Glomerular endothelial cell (primary cell): ENCODE measurements at places on chromosomes 12 and 14. TPM values are rescaled to one million over a fixed set of nuclear protein-coding genes. Genes with fewer than 3 reads are reported as not detected.

Gene NOC4L
- total RNA-seq: 22.0 and 23.2 TPM in 2 replicates

Gene ADSS1
- 0.29 and 4.7 TPM in 2 replicates for total RNA-seq

Gene PIP4P1
- total RNA-seq: 14.8 and 20.9 TPM in 2 replicates

Gene LHX5
- not detected in 2 replicates for total RNA-seq

Gene TM9SF1
- total RNA-seq: 77.2 and 94.9 TPM in 2 replicates

Gene TGFB3
- total RNA-seq: 0.53 and 9.8 TPM in 2 replicates

DNA sequence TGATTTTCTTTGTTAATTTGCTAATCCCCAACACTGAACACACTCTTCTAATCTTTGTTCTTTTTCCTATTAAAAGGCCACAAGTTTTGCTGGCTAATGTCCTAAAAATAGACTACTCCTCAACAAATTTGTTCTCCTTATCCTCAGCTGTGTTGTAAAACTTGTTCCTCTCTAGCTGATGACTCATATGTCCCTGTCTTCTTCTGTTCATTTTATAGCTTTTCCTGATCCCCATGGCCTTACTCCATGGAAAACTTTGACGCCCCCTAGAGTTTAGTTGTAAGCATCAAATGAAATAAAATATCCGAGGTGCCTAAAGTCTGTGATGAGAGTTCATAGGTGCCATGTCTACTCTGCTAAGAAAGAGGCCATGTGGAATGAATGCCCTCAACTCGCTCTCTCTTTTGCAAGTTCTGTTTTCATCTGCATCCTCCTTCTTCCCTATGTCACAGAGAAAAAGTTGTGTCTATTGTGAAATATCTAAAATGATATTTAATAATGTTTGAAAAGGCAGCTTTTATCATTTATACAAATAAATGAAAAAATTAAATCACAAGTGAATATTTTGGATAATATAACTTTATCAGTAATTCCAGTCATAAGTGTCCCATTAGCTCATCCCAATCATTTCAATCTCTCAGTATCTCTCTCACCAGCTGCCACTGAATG, 237.9 kb downstream of the IPO8 start:
- DNase-seq: peak; percentile 18

DNA sequence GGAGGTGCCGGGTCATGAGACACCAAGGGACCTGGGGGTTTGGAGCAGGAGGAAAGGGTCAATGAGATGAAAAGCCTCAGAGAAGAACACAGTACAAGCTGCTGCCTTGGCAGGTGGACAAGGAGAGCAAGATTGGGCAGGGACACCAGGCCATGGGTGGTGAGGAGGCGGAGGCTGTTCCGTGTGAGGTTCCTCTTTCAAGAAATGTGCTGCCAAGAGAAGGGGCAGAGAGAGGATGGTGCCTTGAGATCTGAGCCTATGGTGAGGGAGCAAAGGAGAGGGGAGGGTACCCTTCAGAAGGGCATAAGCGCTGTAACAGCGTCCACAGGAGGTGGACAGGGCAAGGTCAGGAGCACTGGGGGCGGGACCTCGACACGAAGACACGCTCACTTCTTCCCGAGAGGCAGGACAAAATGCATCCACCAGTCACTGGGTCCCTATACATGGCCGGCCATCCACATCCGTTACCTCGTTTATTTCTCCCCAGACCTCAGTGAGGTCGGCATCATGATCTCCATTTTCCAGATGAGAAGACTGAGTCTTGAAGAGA, 100.2 kb downstream of the B4GALNT3 start:
- DNase-seq: no peak

- DNase-seq: no peak
Observed at GRCh38 chr12:116537101-116537904, 21.9 kb upstream of the MAP1LC3B2 start.

DNA sequence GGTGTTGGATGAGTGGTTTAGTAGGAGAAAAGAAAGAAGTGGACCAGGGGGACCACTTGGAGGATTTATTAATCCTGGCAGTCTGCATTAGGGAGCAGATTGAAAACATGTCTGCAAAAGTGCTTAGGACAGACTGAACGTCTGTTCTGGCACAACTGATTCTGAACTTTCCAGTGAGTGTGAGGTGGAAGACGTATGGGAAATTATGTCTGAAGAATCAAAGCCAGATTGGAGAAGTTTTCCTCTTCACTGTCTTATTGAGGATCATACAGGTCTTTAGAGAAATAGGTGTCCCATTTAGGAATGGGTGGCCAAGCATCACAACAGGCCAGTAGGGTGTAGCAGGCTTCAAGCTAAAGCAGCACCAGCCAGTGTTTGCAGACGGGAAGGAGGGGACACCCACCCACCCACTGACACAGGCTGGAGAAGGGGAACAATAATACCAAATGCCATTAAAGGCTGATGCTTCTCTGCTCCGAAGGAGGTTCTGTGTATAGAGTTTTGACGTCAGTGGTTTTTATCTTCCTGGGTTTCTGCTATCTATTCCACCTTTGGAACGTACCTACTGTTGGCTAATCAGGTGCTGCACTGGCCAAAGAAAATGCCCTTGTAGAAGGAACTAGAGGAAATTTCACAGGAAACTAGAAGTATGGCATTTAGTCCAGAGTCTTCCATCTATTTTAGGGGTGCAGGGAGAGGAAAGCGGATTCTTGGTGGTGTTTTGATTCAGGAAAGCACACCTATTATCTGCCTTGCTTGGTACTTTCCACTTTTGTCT, 1.8 kb downstream of the SRRM4 start:
- DNase-seq: no peak

GRCh38 chr12:3251067-3251466, 173.9 kb downstream of the TSPAN9 start:
- DNase-seq: no peak

DNA sequence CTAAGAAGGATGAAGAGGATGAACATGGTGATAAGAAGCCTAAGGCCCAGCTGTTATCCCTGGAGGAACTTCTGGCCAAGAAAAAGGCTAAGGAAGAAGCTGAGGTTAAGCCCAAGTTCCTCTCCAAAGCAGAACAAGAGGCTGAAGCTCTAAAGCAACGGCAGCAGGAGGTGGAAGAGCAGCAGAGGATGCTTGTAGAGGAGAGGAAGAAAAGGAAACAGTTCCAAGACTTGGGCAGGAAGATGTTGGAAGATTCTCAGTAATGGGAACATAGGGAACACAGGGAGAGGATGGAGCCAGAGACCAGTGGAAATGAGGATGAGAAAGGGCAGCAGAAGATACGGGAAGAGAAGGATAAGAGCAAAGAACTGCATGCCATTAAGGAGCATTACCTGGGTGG, 27.5 kb upstream of the KRT77 start:
- DNase-seq: no peak

GRCh38 chr12:6927379-6928021, at the start of gene ATN1:
TSS of gene ATN1 (plus strand) at chr12:6927959. CDS start at chr12:6934002, 6,043 bp downstream.
- no peak for DNase-seq

GRCh38 chr12:4779749-4780148, 59.5 kb downstream of the GALNT8 start:
- DNase-seq: no peak

GRCh38 chr14:20818861-20819260, 16.2 kb upstream of the RNASE1 start:
- DNase-seq: no peak

- no peak for DNase-seq
Observed at GRCh38 chr12:109987615-109988014, 8.6 kb downstream of the GIT2 start.

- no peak for DNase-seq
Observed at GRCh38 chr12:114686426-114686772, 2.4 kb upstream of the TBX3 start.

GRCh38 chr12:101823891-101824290, 6.9 kb downstream of the GNPTAB start:
- DNase-seq: no peak

- no peak for DNase-seq
Observed at GRCh38 chr14:70014406-70015095, 135.3 kb downstream of the SMOC1 start.

DNA sequence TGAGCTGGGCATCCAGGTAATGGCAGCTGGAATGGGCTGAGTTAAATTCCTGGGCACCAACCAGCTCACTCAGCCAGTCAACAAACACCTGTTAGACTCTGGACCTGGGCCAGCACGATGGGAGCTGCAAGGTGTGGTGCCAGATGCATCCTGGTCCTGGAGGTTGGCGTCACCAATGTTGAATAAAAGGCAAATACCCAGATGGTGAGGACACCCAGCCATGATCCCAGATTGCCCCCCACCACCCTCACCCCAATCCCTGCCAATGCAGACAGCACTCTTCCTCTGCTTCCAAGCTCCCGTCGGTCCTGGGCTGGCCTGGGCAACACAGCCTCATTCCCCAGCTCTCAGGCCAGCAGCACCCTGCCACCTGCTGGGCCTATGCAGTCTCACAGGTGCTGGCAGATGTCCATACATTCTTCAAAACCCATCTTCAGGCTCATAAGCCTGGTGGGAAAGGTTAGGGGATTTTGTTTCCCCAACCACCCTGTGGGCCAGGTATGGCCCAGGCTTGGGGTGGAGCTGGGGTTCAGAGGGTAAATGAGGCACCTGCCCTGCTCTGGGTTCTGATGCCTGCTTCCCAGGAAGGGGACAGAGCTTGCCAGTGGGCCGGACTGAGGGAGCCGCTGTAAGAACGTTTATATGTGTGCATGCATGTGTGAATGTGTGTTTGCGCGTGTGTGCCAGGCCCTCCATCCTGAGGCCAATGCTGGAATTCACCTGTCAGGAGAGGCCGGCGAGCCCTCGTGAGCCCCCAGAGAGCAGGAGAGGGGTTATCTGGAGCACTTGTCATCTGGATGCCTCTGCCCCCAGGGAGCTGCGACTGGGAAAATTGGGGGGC, 58.0 kb downstream of the LGMN start:
- DNase-seq: no peak

DNA sequence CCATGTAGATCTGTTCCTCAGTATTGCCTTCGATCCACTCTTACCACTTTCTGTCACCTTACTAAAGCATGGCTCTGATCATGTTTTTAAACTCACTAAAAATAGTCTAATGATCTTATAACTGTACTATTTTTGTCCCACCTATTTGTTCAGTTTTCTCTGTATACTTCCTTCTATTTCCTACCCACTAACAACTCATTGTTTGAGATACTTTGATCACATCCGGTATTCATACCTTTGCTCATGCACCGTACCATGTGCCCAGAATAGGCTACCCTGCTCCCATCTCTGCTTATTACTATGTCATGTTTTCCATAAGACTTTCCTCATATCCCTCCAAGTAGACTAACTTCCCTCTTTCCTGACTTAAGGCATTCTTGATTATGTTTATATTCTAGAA, 128.6 kb downstream of the MED13L start:
- DNase-seq: no peak

DNA sequence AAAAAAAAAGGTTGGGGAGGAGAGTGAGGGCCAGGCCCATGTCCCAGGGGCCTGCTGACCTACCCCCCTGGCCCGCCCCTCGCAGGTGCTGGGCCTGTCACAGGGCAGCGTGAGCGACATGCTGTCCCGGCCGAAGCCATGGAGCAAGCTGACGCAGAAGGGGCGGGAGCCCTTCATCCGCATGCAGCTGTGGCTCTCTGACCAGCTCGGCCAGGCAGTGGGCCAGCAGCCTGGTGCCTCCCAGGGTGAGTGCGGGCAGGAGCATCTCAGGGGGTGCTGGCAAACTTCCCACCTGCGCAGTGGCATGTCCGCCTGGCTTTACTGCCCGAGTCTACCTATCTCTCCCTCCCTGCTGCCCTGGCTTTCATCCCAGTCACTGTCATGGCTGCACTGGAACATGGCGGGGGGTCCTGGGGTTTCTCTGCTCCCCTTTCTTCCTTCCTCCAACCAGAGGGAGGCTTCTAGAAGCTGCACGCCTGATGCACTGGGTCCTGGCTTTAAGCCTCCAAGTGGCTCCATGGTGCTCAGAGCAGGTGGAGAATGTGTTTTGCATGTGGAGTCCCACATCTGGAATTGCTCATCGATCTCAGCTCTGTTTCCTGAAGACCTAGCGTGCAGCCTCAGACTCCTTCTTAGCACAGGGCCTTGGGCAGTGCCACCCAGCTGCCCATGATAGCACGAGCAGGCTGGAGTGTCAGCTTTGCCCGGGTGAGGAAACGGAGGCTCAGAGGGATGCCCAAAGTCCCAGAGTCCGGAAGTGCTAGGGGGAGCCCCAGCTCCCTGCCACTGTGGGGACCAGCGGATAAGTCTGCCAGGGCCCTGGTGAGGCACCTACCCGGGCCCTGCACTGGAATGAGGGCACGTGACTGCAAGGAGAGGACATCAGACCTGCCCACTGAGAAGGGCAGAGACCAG, 46.3 kb downstream of the PHETA1 start:
- DNase-seq: no peak
